ENCODE measurements at places on chromosomes 1 and 21. TPM values are rescaled to one million over a fixed set of nuclear protein-coding genes. Genes with fewer than 3 reads are reported as not detected.

GRCh38 chr1:187185389-187185788, 356.6 kb downstream of the PLA2G4A start:
- no peak for DNase-seq

DNA sequence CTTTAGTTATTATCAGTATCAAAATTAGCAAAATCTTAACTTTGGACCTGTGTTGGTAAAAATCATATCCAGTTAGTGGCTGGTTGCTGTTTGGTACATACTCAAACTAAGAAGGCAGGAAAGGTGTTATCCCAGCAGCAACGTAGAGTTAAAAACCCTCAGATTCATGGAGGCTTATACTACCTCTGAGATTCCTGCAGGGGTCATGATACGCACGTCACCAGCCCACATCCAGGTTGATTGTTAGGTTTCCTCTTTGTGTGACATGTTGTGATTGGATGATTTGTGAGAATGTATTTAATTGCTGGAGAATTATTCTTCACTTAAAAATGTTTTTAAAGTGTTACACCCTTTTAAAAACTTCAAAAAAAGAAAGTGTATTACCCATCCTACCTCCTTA, 423.3 kb upstream of the ADGRL2 start:
- no peak for DNase-seq

DNA sequence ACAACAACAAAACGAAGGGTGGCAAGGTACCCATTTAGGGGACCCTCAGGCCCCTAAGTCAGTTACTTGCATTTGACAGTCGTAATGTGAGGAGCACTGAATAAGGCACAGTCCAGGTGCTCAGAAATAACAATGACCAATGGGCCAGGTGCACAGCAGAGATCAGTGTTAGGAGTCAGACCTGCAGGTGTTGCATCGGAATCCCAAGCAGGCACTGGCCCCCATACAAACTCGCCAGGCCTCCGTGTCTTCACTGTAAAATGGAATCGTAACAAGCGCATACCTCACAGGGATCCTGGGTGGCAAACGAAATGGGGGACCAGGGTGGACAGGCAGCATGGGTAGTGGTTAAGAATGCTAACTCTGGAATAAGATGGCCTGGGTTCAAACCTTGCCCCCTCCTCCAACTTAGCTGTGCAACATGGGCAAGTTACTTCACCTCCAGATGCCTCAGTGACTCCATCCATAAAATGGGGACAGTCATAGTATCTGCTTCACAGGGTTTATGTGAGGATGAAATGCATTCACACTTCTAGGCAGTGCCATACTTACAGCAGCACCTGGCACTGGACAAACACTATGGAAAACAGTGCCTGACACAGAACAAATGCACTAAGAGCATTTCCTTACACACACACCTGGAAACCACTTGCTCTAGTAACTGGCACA, 20.2 kb downstream of the RCAN1 start:
- no peak for DNase-seq

Gene UBL4B
- total RNA-seq = not detected

Gene CTNNBIP1
- total RNA-seq = 85.8 TPM

GRCh38 chr21:35651196-35651595, 409.1 kb downstream of the SETD4 start:
- DNase-seq = no peak

DNA sequence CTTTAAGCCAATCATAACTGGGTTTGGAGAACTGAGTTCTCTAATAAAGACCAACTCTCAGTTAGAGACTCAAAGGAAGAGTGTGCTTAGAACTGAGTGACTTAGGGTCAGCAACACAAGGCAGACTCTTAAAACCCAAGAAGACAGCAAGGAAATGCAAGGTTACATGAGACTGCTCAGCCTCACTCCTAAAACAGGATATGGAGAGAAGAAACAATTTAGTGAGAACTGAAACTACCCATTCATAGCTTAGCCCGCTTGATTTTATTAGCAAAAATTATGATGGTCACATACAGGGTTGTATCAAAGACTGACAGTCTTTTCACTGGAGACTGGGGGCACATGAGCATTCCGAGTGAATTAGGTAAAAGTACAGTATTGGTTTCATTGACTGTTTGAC, 78.9 kb upstream of the DMRTA2 start:
- no peak for DNase-seq

Gene LRRC8D
- 12.9 TPM for total RNA-seq

Gene SLAMF9
- 0.34 TPM for total RNA-seq

GRCh38 chr1:39094685-39095084, 68.5 kb downstream of the NDUFS5 start:
- DNase-seq = no peak

DNA sequence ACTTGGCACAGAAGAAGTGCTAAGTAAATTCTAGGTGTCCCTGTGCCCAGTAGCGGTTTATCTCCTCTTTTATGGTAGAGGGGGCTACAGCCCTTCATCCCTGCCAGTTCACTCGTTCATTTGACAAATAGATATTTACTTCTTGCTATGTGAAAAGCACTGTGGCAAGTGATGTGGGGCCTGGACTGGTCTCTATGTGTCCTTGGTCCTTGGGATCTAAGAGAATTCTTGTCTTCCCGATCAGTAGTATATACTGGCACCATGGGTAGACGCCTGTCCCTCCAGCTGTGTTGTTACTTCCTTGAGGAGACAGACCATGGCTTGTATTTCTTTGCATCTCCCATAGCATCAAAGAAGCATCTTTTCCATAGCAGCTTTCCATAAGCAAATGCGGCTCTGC, 29.7 kb downstream of the EIF2D start:
- DNase-seq = no peak

GRCh38 chr1:86754265-86754974, 50.0 kb downstream of the SH3GLB1 start:
- DNase-seq = no peak

- DNase-seq = no peak
Measured at GRCh38 chr1:240831191-240831631, 219.3 kb upstream of the GREM2 start.

GRCh38 chr1:20282533-20282932, 8.1 kb upstream of the VWA5B1 start:
- DNase-seq = no peak

Gene PODN
- total RNA-seq = 87.1 TPM

- no peak for DNase-seq
Measured at GRCh38 chr1:36743286-36744005, 260.7 kb upstream of the CSF3R start.

- no peak for DNase-seq
Measured at GRCh38 chr1:86498281-86498680, 29.6 kb downstream of the CLCA1 start.

Gene VTCN1
- total RNA-seq = 1.2 TPM

Gene PTCH2
- total RNA-seq = 0.83 TPM

Gene MYBPHL
- 8.6 TPM for total RNA-seq

DNA sequence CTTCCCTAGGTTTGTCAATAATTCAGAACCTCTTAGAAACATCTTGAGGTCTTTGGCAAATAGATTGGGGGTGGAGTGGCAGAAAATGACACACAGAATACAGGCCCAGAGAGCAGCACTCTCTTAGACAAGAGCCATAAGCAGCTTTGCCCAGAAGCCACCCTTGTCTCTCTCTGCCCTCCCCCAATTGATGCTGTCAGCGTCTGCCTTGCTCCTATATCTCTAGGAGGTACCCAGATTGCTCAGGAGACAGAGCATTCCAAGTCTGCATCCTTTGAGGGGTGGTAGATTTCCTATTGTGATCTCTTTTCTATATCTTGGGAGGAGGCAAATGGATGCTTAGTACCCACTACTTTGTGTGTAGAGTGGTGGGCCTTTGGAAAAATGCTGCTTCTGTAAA, 1.8 kb downstream of the RGL1 start:
- DNase-seq = no peak

Gene VSIG8
- total RNA-seq = not detected

- DNase-seq = no peak
Measured at GRCh38 chr1:67189953-67190352, 23.7 kb downstream of the IL23R start.

DNA sequence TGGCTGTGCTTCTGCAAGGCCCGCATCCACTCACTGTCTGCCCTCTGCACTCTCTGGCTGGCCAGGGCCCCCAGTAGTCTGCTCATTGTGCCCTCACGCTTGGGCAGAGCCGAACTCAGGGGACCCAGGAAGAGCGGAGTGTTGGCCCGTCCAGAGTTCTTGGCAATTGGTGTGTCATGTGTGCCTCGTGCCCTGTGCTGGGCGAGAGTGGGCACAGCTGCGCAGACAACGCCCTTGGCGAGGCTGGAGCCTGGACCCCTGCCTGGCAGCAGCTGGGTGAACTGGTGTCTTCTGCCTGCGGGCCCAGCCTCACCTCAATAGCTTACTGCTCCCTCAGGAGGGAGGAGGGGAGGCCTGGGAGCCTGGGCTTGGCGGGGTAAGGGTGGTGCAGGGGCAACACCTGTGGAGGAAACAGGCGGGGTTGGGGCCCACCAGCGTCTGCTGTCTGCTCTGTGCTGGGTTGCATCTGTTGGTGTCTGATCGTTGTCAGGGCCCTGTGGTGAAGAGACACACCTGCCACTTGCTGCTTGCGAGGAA, 2.1 kb downstream of the GUK1 start:
- DNase-seq = no peak

DNA sequence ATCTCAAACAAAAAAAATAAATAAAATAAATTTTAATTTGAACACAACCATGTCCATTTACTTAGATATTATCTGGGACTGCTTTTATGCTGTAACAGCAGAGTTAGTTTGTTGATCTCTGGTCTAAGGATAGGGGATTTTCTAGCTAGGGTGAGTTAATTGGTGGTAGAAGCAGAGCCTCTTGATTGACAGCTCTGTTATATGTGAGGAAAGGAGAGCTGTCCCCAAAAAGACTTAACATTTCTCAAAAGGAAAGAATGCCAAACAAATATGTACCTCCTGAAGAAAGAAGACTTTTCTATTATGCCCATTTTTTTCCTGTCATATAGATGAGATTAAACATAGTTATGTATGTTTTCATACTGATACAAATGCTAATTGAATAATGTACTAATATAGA, 37.8 kb downstream of the MAN1A2 start:
- no peak for DNase-seq

- no peak for DNase-seq
Measured at GRCh38 chr1:68908316-68908715, 411.4 kb upstream of the DEPDC1 start.

DNA sequence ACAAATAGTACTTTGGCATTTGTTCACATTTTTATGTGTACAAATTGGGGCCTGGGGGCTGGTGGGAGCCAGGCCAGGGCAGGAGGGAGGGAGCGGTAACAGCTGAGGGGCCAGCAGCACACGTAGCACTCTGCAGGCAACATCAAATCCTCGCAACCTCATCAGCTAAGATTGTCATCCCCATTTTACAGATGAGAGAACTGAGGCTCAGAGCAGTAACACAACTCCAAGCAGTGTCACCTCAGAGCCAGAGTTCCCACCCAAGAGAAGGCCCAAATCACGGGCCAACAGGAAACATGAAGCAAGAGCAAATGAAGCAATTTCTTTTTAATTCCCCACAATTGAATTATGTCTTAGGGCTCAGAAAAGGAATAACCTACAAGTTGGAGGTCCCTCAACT, 14.1 kb downstream of the IFFO2 start:
- no peak for DNase-seq

Gene ZMYND12
- total RNA-seq = 9.4 TPM

GRCh38 chr1:25683731-25684130, 67.1 kb downstream of the MAN1C1 start:
- no peak for DNase-seq

DNA sequence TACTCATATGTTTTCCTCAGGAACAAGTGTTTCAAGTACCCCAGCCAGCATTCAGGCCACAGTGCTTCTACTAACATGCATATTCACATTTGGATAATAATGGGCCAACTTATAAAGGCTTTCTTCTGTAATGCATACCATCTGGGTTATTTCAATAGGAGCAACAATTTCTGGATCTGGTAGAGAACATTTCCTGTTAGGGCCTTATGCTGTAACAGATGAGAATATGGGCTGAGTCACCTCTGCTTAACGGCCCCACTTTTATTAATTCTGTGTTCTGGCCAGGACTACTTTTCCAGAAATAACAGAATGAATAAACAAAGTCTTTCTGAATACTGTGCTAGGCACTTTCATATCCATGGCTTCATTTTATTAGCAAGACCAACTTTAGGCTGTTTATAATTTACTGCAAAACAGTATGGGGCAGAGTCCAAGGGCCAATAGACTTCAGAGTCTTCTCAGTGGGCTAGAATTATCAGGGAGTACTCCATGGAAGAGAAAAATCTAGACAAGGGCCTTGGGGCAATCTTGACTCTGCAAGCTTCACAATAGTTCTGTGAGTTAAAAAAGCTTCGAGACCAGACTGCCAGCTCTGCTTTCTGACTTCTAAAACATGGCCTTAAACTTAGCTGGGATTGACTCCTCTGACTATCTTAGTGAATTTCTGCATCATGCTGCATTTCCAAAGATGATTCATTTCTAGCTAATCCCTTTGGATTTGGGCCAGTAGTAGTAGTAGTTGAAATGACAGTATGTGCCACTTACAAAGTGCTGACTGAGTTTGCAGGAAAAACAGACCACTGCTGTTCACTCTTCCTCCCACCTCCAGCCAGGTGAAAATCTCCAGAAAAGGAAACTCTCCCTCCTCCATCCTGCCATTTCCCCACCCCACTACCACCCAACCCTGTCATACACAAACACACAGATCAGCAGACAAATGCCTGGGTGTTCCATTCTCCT, 8.2 kb upstream of the SSX2IP start:
- no peak for DNase-seq

GRCh38 chr1:185467122-185467521, 150.1 kb upstream of the IVNS1ABP start:
- DNase-seq = no peak

DNA sequence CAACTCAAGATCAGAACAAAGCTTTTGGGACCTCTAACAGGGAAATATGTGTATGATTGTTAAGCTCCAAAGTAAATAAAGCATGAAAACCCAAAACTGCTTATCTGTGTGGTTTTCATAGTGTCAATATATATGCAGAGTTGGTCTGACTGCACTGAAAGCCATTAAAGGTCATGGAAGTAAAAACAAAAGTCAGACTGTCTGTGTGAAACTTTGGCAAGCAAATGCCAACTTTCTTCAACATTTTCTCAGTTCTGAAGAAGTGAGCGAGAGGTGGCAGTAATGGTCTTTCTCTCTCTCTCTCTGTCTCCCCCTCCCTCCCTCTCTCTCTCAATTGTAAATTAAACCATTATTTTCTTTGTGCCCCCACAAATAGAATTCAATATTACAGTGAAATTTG, 100.1 kb upstream of the S1PR1 start:
- DNase-seq = no peak

Gene ST6GALNAC3
- total RNA-seq = 13.1 TPM

DNA sequence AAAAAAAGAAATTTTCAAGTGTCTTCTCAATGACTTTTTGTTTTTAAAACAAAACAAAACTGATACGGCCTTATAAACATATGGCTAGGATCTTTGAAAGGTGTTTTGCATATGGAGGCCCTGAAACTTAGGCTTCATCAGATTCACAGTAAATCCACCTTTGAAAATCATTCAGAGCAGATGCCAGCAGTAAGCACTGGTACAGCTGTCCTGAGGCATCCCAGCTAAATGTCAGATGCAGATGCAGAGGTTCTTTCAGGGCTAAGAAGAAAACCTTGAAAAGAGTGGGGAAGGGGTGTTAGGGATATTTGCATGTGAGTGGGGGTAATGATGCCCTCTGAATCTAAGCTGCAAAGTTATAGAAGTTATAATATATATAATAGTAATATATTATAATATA, 56.2 kb upstream of the GNG12 start:
- DNase-seq = no peak

Gene DDR2
- total RNA-seq = 53.3 TPM

Gene CRNN
- not detected for total RNA-seq

Gene CRABP2
- total RNA-seq = 5.8 TPM
